ENCODE measurements at places on chromosomes 4 and X.

GRCh38 chr4:184331268-184331995, 113.8 kb upstream of the ENPP6 start:
- DNase-seq: no peak

DNA sequence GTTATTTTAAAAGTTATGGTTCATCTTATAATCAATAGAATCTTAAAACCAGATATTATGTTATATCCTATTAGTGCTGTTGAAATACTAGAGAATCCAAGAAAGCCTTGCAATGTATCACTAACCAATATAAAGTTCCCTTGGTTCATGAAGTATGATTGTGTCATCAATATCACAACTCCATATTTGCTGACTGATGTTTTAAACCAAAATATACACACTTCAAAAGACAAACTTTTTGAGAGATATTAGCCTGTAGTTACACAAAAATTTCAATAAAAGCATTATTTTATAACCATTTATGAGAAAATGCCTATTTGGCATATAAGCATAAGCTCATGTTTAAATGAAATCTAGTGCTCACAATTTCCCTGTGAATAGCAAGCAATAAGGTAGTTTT, 198.6 kb downstream of the CENPC start:
- no peak for DNase-seq

GRCh38 chr4:41573502-41574001, 35.6 kb downstream of the LIMCH1 start:
- DNase-seq: no peak

DNA sequence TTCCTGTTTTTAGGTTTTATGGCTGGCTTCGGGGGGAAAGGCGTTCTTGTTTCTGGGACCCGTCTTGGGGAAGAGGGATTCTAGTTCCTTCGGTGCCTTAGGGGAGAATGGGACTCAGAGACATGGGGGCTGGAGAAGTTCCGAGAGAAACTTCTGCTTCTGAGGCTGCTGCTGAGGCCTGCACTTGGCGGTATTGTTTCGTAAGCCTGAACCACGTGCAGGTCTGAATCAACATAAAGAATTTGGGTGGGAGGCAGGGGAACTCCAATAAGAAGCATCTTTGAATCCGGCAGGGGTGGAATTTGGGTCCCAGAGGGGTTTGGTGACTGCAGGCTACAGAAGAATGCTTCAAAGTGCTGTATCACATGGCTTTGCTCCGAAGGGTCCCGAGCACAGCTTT, 15.1 kb downstream of the XG start:
- DNase-seq: no peak

- no peak for DNase-seq
Measured at GRCh38 chr4:94334476-94334875, 8.2 kb downstream of the HPGDS start.
